ENCODE measurements at places on chromosomes 5 and 9.

DNA sequence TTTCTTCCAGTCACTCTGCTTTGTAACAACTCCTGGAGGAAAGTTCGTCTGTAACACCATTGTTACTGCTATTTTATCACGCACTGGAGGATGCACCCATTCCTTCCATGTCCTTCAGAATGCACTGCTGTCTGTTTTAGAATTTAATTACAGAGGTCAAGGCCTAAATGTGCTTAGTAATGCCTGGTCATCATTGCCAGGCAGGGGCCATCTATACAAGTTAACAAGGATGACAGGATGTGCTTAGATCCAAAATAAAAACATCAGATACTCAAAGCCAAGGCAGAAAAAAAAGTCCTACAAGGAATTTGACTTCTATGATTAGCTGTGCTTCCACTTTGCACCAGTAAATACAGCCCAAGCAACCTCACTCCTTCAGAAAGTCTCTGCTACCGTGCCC, 371.4 kb downstream of the SEMA5A start:
- DNase-seq = no peak

- DNase-seq = no peak
These were observed 1.3 kb downstream of the C5orf15 start for GRCh38 chr5:133967124-133967523.

- DNase-seq = no peak
These were observed 4.5 kb downstream of the PSAT1 start for GRCh38 chr9:78301466-78301865.

GRCh38 chr9:114396558-114397218, 8.9 kb upstream of the AKNA start:
- no peak for DNase-seq

DNA sequence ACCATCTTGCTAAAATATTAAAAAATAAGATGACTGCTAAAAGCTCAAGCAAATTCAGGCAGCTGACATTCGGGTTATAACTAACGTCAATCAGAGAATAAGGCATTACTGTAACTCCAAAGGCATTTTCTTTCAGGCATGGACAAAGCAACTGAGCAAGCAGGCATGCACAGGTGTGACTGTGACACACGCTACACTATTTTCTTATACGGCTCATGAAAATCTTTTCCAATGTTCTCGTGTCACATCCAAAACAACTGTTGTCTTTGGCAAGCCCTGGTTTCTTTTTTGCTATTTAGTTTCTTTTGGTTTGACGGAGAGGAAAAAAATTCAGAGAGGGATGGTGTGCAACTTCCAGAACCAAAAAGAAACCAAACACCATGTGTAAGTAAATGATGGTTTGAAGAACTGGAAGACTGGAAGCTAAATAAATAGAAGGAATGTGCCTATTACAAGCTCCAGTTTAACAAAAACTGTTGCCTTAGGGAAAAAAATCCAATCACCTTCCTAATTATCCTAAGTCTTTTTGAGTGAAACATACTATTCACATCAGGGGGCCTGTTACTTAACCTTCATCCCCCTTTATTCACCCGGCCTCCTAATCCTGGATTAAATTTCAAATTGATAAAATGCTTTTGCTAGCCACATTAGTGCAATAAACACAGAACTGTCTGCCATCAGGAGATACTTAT, 277.6 kb downstream of the PSAT1 start:
- no peak for DNase-seq

DNA sequence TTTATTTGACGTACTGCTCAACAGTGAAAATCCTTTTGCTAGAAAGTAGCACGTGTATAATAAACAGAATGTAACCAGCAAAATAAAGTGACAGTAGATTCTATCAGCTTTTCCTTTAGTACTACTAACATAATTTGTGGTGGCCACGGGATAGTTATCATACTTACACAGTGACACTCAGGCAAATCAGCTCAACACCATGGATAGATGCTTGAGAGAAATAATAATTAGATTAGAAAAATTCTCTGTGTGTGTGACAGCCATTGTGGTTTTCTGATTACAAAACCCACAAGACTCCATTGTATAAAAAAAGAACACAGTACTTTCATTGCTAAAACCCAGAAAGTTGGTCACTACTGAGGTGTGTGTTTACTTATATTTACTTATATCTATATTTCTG, 101.1 kb downstream of the MUSK start:
- DNase-seq = no peak

- DNase-seq = no peak
These were observed 73.7 kb upstream of the STK32A start for GRCh38 chr5:147160902-147161700.

GRCh38 chr9:133956520-133957076, 35.5 kb downstream of the VAV2 start:
- no peak for DNase-seq

GRCh38 chr5:15835514-15835913, 335.5 kb downstream of the FBXL7 start:
- no peak for DNase-seq

DNA sequence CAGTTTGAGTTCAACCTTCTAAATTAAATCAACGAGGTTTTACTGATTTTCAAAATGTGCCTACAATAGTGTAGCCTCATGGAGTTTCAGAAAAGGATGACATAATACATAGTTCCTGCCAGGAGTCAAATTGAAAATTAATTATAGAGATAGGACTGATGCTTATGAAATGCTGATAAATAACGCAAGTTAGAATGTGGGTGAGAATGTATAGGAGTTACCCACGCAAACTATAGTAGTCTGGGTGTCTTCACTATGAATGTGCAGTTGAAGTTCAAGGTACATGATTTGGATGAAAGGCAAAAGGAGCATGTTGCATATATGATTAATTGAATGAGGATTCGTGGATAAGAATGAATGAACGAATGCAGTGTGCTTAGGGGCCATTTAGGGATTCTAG, 95.7 kb downstream of the SV2C start:
- DNase-seq = no peak

- DNase-seq = no peak
These were observed 266.3 kb downstream of the RAB3C start for GRCh38 chr5:58849223-58849622.

- DNase-seq = no peak
These were observed 739 bp downstream of the C9orf72 start for GRCh38 chr9:27572566-27572917.

DNA sequence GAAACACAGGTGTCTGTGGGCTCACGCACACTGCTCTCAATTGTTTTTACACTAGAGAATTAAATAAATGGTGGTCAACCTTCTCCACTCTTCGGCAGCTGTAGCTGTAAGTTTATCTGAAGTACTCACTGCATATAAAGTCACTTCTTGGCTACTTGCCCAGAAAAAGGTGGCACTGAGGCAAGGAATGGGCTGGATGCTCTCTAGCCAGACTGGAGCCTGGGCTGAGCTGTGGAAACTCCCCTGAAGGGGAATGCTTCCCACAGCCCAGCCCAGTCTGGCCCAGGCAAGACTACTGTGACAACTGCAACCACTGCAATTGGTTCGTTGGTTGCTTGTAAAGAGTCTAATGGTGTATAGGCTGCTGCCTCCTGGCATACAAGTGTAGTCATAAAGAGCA, 4.5 kb downstream of the LEAP2 start:
- no peak for DNase-seq

GRCh38 chr9:92730897-92731296, 33.7 kb downstream of the BICD2 start:
- DNase-seq = no peak

- no peak for DNase-seq
These were observed 205.5 kb upstream of the SLC24A2 start for GRCh38 chr9:19994296-19994695.

- DNase-seq = no peak
These were observed 547.2 kb downstream of the LRRC70 start for GRCh38 chr5:63125862-63126261.

- no peak for DNase-seq
These were observed 27.5 kb upstream of the HAND1 start for GRCh38 chr5:154505567-154505966.

- no peak for DNase-seq
These were observed 166.6 kb upstream of the GAS1 start for GRCh38 chr9:87113874-87114273.

- no peak for DNase-seq
These were observed at the start of gene GPX3 for GRCh38 chr5:151020304-151021110. TSS of gene GPX3 (plus strand) at chr5:151020591. CDS start at chr5:151020655, 64 bp downstream.

DNA sequence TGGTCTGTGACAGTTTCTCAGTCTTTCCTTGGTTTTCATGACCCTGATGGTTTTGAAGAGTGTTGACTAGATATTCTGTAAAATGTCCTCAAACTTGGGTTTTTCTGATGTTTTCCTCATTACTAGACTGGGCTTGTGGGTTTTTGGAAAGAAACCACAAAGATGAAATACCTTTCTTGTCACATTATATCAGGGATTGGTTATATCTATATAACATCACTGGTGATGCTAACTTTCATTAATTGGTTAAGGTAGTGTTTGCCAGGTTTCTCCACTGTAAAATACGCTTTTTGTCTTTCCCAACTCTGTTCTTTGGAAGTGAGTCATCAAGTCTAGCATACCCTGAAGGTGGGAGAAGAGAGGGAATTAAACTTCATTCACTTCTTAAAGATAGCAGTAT, 3.3 kb upstream of the IL31RA start:
- DNase-seq = no peak

- no peak for DNase-seq
These were observed 172.0 kb downstream of the NSG2 start for GRCh38 chr5:174217527-174217926.
